Stimulated activated CD4-positive, alpha-beta T cell treated with anti-CD3 and anti-CD28 coated beads, Interleukin-4, amount 100 ng/mL, for 24 hours (primary cell): ENCODE measurements at places on chromosomes 1 and 21.
A peak's percentile ranks its signal among the peaks of the same experiment; 100 is the strongest.

DNA sequence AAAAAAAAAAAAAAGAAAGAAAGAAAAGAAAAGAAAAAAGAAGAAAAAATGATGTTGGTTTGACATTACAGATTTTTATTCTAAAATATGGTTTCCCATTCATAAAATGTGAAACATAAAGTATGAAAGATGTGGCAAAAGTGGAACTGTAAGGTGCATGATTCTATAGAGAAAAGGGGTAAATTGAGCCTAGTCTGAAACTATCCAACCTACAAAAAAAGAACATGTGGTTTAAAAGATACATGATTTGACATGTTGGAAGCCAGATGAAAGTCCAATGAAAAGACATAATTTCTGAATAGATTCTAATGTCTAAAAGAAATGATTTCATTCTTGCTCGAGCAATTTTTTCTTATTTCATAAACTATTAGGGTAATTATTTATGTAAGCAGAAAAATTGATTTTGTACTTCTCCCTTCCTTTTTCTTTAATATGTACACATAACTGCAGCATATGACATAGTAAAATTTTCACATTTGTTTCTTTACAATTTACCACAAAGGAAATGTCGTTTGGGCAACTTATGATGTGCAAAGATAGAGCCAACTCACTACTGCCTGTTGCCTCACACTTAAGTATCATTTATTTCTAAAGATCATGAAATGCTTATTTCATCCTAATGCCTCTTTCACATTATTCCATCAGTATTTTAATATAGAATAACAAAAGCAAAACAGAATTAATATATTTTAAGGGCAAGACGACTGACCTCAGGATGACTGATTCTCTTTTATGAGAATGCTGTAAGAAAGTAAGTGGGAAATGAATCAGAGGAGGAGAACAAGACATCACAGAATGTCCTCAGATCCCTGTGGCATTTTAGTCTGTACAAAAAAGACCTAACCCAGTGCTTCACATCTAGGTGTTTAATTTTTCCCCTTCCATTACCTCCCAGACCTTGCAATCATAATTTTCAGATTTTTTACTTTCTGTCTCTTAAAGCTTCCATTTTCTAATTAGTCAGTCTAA is 165.8 kb upstream of the HMCN1 start:
- DNase-seq: no peak

- no peak for DNase-seq
These were observed 1.8 kb upstream of the OR2T6 start for GRCh38 chr1:248373761-248374160.

DNA sequence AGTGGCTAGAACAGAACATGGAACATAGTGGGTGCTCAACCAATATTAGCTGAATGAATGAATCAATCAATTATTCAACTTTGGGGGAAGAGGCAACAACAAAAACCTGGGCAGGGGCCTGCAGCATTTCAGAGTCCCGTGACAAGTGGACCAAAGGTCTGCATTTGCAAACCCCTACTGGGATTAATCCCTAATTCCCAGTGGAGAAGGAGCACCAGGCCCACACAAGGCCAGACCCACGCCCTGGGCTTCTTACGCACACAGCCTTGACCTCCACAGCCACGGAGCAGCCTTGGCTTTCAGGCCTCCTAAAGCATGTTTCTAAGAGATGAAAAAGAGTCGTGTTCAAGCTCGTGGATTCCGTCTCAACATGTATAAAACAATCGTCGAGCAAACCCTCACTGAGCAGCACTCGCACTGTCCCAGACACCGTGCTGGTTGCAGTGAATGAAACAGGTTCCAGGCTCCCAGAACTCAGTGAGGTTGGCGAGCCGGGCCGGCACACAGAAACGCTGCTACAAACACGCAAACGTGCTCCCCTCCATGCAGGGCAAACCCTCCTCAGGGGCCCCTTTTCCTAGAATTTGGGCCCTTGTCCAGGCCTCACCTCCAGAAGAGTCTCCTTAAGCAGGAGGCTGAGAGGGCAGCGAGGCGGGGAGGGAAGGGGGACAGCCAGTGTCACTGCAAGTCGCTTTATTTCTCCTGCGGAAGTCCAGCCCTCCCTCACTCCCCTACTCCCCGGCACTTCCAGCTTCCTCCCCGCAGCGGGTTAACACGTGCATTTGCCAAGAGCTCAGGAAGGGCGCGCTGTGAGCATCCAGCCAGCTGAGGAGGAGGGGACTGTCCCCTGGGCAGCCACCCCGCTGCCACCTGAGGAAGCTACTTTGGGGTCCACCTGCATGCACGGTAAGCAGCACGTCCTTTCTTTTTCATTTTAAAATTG is 556.4 kb downstream of the KIF26B start:
- no peak for DNase-seq

GRCh38 chr1:108830119-108831008 is 26.5 kb downstream of the AKNAD1 start:
- DNase-seq: no peak

- no peak for DNase-seq
These were observed 103.4 kb downstream of the ZBTB18 start for GRCh38 chr1:244154508-244154871.

DNA sequence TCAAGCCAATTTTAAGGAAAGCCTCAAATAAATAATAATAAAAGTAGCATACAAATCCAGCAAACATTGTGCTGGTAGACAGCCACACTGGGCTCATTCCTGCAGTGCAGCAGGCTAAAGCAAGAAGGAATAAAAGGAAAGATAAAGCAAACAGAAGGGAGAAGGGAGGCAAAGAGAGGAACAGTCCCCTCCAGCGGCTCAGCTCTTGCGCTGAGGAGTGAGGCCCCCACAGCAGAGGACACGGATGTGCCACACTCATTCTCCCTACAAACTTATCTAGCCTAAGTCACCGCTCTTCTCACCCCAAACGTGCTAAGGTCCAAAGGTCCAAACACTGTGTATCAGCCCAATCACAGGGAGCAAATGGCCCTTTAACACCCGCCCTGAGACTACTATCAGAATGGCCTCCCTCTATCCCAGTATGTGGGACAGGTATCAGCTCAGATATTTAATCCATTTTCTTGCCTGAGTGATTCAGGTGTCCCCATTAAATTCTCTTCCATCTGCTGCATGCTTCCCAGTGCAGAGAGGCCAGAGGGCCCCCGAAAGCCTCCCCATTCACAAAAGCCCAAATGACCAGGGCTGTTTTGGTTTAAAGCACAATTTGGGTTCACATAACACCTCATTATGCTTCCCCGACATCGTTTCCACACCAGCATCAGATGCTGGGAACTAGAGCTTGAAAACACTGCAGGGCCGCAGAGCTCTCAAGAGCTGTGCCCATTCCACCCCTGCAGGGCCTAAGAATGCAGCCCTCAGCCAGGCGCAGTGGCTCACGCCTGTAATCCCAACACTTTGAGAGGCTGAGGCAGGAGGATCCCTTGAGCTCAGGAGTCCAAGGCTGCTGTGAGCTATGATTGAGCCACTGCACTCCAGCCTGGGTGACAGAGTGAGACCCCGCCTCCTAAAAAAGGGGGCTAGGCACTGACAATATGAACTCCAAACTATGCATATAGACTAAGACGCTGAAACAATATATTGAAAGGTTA is 17.8 kb downstream of the CAPZB start:
- DNase-seq: no peak

DNA sequence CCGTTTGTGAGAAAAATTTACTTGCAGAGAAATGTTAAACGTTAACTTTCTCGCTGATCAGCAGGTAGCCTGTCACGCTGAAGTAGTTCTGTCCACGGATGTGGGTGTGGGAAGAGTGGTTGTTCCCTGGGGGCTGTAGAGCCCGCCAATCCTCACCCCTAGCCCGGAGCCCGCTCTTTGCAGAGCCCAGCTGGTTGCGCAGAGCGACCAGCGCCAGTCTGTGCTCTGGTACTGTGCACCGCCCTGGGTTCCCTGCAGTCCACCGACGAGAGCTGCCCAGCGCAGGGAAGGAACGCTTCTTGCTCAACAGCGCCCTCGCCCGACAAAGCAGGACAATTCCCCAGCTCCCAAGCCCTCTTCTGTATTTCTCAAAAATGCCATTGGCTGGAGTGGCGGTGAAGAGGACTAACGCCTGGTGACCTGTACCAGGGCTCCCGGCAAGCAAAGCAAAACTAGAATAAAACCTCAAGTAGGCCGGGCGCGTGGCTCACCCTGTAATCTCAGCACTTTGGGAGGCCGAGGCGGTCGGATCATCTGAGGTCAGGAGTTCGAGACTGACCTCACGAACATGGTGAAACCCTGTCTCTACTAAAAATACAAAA is 3.3 kb downstream of the RIPPLY3 start:
- peak; percentile 80 for DNase-seq

DNA sequence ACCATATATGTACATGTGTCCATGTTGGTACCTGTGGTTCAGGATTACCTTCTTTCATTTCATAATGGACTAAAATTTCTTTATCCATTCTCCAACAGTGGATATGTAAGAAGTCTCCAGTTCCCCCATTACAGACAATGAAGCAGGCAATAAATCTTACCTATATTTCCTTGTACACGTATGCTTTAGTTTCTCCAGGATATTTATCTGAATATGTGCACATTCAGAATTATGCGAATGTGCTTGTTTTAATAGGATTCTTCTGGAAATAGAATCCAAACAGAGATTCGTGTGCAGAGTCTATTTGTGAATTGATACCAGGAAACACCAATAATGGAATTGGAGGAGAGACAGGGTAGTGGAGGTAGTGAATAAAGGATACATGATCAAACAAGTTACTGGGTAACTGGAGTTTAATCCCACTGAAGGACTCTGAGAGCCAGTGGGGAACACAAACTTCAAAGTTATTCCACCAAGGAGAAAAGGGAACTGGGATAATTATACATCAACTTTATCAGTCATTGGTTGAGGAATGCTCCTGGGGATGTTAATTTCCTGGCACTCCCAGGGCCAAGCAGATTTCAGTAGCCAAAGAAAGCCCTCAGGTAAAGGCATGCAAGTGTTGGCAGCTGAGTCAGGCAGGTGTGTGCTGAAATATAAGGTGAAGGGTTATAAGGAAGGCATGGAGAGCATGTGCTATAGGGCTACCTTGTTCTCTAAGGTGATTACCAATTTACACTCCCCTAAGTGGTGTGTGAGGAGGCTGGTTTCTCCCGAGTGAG is 374.9 kb upstream of the PBX1 start:
- no peak for DNase-seq

GRCh38 chr1:16167331-16168143 is 11.7 kb upstream of the EPHA2 start:
- DNase-seq: peak; percentile 64

DNA sequence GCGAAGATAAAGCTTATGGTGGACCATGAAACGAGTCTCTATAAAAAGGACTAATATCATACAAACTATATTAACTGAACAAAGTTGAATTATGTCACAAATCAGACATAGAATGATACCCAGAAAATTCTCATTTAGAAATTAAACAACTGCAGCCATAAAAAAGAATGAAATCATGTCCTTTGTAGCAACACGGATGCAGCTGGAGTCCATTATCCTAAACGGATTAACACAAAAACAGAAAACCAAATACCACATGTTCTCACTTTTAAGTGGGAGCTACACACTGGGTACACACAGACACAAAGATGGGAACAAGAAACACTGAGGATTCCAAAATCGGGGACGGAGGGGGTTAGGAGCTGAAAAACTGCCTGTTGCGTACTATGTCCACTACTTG is 11.5 kb downstream of the COP1 start:
- no peak for DNase-seq

- DNase-seq: no peak
These were observed 13.0 kb upstream of the SLC35A3 start for GRCh38 chr1:99956755-99957154.

GRCh38 chr21:35321322-35322200 is 272.5 kb upstream of the RUNX1 start:
- DNase-seq: no peak

GRCh38 chr21:41610042-41610839 is 102.3 kb upstream of the TMPRSS2 start:
- peak; percentile 32 for DNase-seq

GRCh38 chr1:62333441-62333840 is 14.2 kb upstream of the KANK4 start:
- no peak for DNase-seq

DNA sequence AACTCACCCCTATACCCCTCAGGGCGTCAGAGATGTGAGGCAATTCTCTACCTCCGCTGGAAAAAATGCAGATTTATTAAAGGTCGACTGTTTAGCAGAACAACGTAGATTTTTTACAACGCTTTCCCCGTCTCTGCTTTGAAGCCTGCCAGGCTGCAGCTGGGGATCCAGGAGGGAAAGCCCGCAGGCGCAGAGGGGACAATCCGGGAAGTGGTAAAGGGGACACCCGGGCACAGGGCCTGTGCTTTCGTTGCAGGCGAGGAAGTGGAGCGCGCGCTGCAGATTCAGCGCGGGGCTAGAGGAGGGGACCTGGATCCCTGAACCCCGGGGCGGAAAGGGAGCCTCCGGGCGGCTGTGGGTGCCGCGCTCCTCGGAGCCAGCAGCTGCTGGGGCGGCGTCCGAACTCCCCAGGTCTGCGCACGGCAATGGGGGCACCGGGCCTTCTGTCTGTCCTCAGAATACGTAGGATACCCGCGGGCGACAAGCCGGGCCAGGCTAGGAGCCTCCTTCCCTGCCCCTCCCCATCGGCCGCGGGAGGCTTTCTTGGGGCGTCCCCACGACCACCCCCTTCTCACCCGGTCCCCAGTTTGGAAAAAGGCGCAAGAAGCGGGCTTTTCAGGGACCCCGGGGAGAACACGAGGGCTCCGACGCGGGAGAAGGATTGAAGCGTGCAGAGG is 5.5 kb downstream of the SIM2 start:
- no peak for DNase-seq

DNA sequence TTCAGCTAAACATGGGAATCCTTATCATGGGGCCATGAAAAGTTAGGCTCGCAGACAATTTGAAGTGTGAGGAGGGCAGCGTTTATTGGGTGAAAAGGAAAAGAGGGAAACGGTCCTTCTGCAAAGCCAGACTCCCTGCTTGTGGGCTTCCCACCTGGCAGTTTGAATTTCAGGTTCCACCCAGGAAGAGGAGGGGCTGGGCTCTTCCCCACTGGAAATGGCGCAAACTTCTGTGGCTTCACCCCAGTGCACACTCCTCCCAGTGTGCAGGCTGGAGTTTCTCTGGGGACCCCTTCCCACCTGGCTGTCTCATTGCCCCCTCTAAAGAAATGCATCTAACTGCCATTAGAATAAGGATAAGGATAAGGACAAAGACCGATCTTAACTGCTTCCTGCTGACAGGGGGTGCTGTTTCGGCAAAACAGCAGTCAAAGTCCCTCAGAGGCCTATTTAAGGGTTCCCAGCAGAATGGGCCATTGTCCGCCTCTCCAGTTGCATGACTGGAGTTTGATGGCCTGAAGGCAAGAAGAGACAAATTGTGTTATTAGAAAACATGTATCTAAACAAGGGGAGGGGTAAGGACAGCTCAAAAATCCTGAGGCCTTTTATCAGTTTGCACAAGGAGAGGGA is 20.4 kb downstream of the AIM2 start:
- DNase-seq: no peak

DNA sequence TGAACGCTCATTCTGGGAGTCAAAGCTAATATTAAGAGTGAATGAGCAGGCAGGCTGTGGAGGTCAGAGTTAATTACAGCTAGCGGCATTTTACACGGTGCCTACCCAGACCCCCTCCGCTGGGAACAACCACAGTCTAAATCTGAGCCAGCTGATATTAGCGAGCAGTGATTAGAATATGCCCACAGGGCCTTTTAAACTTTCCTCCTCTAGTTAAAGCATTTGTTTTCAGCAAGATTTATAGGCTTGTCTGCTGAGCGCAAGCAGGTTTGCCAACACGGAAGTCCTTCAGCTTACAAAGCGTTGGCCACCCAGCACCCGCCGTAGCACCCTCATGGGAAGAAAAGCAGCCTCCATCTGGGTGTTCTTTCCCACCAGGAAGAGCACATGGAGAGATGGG is 72.1 kb downstream of the LMX1A start:
- DNase-seq: no peak
